ENCODE measurements at places on chromosomes 4 and X.
A peak's percentile ranks its signal among the peaks of the same experiment; 100 is the strongest.

GRCh38 chr4:147220833-147221232, 260.1 kb upstream of the EDNRA start:
- no peak for DNase-seq

- no peak for DNase-seq
These were observed 101.6 kb downstream of the PDE5A start for GRCh38 chr4:119526786-119527550.

GRCh38 chr4:99383833-99384392, 31.4 kb upstream of the ADH1C start:
- no peak for DNase-seq

DNA sequence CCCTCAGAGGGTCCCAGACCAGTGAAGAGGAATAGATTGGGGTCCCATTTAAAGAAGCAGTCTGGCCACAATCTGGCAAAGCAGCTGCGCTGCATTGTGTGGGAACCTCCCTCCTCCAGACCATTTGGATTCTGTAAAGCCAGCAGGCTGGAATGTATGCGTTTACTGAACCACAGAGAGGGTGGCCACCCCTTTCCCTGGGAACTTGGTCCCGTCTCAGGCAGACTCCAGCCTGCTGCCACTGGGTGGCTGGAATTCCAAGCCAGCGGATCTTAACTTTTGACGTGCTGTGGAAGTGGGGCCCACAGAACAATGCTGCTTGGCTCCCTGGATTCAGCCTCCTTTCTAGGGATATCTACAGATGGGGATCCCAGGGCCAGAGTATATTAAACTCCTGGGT, 307.2 kb downstream of the DACH2 start:
- peak; percentile 2 for DNase-seq

Data from ELF-1 (cell line).